ENCODE measurements at places on chromosomes 12 and 14.

DNA sequence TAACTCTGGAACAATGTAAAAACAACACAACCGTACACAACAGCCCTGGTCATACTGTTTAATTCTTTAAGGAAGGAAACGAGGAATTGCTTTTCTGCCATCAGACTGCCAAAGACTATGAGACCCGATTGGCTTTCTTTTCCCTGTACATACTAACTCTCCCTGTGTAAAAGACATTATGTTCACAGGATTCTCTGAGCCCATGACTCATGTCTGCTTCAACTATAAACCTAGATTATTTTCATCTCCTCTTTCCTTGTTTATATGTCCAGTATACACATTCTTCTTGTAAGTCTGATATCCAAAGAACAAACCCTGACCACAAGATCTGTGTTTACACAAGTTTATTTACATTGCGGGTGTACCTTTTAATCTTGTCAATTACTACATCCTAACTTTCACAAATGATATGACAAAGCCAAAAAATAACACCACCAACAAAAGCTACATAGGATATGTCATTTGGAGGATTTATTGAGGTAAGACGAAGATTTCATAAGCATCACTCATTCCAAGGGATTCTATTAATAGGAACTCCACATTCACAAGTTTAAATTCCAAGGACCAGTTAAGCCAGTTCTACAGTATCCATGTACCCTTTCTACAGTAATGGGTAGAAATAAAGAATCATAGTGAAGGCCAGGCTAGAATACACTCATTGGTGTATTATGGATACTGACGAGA lies 67.3 kb downstream of the STXBP6 start:
- no peak for DNase-seq

DNA sequence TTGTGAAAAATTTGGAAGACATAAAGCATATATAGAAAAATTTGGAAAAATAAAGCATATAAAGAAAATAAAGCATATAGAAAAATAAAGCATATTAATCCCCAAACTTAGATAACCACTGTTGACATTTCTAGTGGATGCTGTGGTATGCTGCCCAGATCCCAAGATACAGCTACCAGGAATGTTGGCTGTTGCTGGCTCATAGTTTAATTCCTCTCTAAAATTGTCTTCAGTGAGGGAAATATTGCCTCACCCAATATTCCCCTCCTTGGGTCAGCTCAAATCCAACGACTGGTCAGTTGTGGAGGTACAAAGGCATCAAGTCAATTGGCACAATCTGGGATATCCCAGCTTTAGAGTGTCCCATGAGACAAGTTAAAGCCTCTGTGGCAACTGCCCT lies 10.1 kb upstream of the KICS2 start:
- no peak for DNase-seq

- DNase-seq = peak; percentile 8
These were observed 16.3 kb downstream of the CAPZA3 start for GRCh38 chr12:18754124-18754707.

GRCh38 chr12:92134638-92135274 lies 10.9 kb downstream of the BTG1 start:
- DNase-seq = no peak

- no peak for DNase-seq
These were observed 20.9 kb downstream of the FOS start for GRCh38 chr14:75299576-75299975.
